ENCODE measurements at places on chromosomes 7 and 10.

- no peak for DNase-seq
These were observed 122.3 kb downstream of the CCDC71L start for GRCh38 chr7:106538638-106539037.

GRCh38 chr7:79176859-79177477, 276.5 kb downstream of the MAGI2 start:
- no peak for DNase-seq

DNA sequence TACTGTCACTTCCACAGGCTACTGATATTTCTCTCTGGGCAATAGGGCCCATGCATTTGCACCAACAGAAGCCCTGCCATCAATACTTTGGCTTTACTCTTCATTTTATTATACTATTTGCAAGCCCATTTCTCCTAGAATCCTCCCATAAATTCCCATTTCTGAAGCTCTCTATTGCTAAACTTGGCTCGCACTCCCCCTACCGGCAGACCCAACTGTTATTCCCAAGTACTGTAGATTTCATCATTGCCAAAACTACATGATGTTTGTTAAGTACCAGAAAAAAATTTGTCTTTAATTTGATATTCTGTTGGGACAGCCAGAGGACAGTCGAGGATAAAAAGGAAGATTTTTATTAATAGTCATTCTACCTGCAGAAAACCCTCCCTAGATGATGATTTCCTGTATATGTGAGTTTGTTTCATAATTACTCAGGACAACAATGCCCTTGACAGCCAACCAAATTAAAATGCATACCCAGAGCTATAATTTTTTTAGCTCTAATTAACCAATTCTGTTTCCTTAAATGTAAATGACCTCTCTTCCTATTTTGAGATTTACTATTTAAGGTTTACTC, 298.6 kb downstream of the REEP3 start:
- no peak for DNase-seq

DNA sequence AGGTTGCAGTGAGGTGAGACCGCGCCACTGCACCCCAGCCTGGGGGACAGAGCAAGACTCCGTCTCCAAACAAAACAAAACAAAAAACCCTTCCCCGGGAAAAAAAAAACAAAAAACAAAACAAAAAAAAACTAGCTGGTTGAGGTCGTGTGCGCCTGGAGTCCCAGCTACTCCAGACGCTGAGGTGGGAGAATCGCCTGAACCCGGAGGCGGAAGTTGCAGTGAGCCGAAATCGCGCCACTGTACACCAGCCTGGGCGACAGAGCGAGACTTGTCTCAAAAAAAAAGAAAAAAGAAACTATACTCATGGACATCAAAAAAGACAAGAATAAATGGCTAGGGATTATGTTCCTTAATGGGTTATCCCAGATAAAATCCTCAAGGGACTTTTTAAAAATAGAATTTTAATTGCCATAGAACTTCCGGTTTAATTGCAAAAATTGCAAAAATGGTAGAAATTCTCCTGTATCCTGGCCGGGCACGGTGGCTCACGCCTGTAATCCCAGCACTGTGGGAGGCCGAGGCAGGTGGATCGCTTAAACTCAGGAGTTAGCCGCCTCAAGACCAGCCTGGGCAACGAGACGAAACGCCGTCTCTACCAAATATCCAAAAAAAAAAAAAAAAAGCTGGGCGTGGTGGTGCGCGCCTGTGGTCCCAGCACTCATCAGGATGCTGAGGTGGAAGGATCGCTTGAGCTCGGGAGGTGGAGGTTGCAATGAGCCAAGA, 37.8 kb downstream of the KLHDC10 start:
- no peak for DNase-seq

- DNase-seq = no peak
These were observed 13.2 kb downstream of the ALKBH4 start for GRCh38 chr7:102451371-102452054.

DNA sequence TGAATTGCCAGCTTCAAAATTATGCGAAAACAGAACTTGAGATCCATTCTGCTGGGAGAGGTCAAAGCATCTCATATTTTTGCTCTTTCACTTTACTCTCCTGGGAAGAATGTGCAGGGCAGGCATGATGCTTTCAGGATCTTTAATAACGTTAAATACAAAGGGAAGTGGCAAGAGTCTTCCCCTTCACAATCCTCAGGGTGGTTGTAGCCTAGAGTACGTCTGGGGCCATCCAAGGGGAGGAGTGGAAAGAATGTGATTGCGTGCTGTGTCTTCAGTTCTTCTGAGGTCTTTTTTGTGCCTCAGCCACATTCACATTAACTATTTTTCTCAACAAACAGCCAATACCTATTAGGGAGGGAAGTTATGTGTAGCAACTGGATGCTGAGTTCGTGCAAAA, 207.3 kb downstream of the HGF start:
- DNase-seq = no peak

- DNase-seq = no peak
These were observed 70.5 kb downstream of the MICALL2 start for GRCh38 chr7:1388703-1389335.

- no peak for DNase-seq
These were observed 54.2 kb upstream of the FHIP2A start for GRCh38 chr10:114767101-114767985.

DNA sequence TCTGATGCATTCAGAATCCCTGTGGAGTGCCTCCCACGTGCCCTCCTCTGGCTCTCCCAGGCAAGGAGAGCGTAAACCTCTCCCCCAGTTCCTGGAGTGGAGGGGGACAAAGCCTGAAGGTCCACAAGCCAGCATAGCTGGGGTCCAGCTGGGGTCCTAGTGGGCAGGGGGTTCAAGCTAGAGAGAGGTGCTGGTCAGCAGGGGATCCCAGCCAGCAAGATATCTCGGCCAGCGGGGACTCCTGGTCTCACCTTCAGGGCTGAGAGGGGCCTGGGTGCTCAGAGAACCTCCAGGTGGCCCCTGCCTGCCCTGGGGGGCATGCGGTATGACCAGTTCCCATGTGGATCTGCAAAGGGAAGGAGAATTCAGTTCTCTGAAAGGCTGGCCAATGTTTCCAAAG, 413.7 kb downstream of the TCERG1L start:
- DNase-seq = no peak

GRCh38 chr10:116143673-116144222, 129.3 kb downstream of the GFRA1 start:
- no peak for DNase-seq

- no peak for DNase-seq
These were observed 47.5 kb upstream of the EN2 start for GRCh38 chr7:155410431-155410830.

DNA sequence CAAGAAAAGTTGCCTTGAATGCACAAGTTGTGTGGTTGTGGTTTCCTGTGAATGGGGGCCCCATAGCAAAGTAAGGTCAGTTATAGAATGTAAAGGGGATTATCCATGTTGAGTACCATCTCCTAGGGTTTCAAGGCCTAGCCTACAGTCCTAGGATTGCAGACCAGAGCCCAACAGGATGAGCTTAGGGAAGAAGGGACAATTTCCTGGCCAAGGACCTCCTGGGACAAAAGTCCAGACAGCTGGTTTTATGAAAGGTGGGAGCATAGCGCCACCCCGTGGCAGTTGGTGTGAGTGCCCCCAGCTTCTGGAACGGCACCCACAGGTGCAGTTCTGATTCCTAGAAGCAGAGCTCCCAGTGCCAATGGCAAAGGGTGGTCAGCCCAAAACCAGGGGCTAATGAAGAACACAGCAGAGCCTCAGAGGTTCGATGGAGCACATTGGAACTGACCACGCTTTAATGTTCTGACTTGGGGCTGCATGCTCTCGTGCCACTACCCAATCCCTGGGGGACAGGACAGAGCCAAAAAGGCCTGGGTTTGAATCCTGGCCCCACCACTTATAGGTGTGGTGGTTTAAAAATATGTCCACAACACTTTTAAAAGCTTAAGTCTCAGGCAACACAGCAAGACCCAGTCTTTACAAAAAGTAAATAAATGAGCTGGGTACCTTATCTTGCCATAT, 25.8 kb upstream of the TMEM120A start:
- DNase-seq = peak; percentile 55

GRCh38 chr7:140314573-140315480, 83.5 kb downstream of the SLC37A3 start:
- DNase-seq = no peak

GRCh38 chr10:80612261-80612660, 74.6 kb downstream of the SH2D4B start:
- no peak for DNase-seq

DNA sequence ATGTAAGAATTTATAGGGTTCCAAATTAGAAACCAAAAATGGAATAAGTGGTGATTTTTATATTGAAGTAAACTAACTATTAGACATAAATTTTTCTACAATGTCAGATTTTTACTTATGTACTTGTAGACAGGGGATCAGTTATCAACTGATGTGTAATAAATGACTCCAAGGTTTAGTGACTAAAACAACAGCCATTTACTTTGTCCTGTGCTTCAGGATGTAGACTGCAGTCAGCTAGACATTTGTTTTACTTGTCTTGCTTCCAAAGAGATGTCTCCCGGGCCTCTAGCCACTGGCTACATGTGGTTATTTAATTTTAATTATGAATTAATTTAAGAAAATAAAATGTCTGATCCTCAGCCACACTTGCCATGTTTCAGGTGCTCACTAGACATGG, 249.7 kb upstream of the IGFBP3 start:
- DNase-seq = no peak

- no peak for DNase-seq
These were observed 526.1 kb downstream of the CALN1 start for GRCh38 chr7:71886046-71886445.

DNA sequence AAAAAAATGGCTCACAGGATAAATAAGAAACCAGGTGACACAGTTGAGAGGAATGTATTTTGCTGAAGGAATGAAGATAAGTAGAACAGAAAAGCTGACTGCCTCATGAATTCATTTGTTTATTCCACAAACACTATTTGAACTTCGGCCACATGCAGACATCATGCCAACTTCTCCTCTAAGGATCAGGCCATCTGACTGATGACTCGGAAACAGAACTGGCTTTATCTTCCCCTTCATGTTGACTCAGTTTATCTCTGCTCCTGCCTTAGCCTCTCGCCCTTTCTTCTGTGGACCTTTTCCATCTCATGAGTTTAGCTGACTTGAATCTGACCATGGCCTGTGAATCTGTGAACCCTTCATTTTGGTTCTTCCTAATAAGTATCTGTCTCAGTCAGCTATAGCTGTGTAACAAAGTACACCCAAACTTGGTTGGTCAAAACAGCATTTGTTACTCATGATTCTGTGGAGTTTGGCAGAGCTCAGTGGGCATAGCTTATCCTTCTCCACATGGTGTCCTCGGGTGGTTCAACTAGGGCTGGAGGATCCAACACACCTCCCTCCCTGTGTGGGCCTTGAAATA, 44.0 kb upstream of the GRID1 start:
- no peak for DNase-seq

DNA sequence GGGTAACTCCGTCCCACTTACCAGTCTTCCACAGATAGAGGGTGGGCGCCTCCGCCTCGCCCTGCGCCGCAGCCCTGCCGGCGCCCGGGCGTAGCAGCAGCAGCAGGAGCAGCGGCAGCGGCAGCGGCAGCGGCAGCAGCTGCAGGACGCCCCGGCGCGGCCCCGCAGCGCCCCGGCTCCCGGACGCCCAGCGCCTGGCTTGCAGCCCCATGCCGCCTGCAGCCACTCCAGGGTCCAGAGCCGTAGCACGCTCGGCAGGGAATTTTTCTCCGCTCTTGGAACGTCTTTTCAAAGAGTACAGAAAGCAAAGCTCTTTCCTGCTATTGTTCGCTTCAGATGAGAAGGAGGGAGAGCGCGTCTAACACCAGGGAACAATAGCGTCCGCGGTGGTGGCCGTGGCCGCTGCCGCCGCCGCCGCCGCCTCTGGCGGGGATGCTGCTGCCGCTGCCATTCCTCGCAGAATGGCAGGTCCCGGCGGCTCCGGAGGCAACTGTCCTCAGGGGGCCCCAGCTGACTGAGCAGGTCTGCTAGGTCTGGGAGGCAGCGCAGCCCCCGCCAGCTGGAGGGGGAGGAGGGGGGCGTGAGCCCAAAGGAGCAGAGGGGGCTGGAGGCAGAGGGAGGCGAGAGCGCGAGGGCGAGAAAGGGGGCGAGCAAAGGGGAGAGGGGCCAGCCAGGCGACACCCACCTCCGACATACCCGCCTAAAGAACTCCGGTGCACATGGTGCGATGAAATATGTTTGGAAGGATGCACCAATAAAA, at the start of gene THSD7A:
THSD7A (minus strand) TSS at position 463 of the 760 bp plus-strand sequence; CDS start at position 211, 252 bp downstream.
- DNase-seq = no peak

GRCh38 chr7:157715938-157716280, 379.1 kb downstream of the DNAJB6 start:
- no peak for DNase-seq

GRCh38 chr10:104080762-104081161, 4.9 kb downstream of the COL17A1 start:
- DNase-seq = no peak

DNA sequence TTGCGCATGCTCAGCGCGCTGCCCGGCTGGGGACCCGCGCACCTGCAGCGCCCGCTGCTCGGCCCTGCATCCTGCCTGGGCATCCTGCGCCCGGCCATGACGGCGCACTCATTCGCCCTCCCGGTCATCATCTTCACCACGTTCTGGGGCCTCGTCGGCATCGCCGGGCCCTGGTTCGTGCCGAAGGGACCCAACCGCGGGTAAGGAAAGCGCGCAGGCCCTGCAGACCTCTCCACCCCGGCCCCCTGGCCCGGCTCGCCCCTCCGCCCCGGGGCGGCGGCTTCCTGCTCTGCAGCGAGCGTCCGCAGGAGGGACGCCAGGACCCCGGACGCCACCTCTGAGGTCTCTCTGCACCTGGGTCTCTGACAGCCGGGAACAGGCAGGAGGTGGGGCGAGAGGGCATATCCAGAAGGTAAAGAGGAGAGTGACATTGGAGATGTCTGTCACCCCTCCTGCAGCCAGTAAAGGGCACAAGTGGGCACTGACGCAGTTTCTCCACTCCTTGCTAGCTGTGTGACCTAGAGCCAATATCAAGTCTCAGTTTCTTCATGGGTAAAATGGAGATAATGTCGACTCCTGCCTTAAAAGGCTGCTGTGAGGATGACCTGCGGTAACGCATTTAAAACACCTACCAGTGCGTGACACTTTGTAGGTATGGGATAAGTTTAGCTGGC, 338 bp downstream of the ATP6V0E2 start:
- no peak for DNase-seq

GRCh38 chr10:125107166-125107949, 53.0 kb downstream of the CTBP2 start:
- no peak for DNase-seq

DNA sequence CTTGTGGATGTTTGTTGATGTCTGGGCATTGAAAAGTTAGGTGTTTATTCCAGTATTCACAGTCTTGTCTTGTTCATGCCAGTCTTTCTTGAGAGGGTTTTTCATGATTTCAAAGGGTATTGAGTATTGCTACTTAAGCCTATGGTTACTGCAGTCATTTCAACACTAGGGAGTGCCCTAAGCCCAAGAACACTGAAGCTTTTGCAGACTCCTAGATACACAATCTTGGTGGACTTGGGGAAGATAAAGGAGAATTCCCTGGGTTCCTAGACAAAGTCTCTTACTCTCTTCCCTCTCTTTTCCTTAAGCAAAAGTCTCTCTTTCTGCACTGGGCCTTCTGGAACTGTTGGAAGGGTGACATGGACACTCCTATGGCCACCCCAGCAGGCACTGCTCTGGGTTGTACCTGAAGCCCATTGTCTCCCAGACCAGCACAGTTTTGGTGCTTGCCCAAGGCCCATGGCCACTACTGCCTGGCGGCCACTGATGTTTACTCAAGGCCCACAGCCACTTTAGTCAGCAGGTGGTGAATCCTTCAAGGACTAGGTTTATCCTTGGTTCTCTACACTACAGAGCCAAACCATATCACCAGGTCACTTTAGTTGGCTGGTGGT, 24.9 kb downstream of the SAMD9 start:
- no peak for DNase-seq

Measured in stimulated activated CD4-positive, alpha-beta T cell treated with anti-CD3 and anti-CD28 coated beads, Interleukin-1b, Interleukin-23, amount 100 ng/mL, for 1 hour (primary cell).